GM12878 (cell line): ENCODE measurements at places on chromosomes 2 and 18. TPM values are rescaled to one million over a fixed set of nuclear protein-coding genes. Genes with fewer than 3 reads are reported as not detected.

DNA sequence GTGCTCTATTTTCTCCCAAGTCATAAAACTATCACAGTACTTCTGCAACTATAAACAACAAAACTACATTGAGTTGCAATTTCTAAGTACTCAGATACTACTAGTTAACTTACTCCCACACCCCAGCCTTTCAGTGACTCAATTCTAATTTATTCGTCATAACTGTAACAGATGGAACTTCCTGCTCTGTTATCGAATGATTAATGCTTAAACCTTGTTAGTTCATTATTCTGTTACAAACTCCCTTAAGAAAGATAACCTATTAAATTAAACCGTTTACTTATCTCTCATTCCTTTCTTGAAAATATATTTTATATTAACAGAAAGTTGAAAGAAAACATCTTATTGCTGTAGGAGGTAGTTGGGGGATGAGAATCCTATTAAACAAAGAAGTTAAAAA, 17.0 kb downstream of the TNFAIP6 start:
- DNase-seq: no peak

GRCh38 chr2:42835577-42836371, 43.4 kb upstream of the HAAO start:
- no peak for DNase-seq

GRCh38 chr18:3995476-3996102, 459.5 kb downstream of the DLGAP1 start:
- peak; percentile 38 for DNase-seq

DNA sequence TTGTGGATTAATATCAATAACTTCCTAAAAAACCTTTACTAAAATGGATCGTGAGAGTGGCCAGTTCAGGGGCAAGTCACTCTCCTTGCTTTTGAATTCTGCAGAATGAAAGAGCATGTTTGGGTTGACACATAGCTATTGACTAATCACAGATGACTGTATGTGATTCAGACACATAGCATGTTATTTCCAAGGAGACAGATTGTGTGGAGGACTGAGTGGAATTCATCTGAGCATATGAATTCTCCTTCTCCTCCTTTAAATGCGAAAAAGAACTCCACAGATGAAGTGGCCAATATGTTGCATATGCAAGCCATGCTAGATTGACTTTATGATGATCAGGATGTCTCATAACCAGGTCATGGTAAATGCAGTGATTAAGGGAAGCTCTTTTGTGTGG, 249.4 kb upstream of the FAM98A start:
- no peak for DNase-seq

DNA sequence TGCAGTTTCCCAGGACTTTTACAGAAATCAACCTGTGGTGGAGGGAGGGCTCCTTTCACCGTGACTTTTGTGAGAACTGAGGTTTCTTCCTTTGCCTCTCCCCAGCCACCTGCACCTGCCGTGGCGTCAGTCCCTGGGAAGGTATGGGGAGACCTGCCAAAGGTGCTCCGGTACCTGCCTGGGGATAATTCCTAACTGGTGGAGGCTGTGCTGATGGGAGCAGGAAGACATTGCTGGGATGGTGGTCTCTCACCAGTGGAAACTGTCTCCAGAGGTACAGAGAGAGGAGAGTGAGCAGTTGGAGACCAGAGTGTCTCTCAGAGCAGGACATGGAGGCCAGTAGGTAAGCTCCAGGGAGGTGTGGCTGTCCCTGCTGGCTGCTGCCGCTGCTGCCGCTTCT, 52.6 kb downstream of the CIB4 start:
- no peak for DNase-seq

GRCh38 chr18:27005589-27005988, 140.1 kb upstream of the AQP4 start:
- no peak for DNase-seq

Gene KLHL41
- 0.38 TPM in 1 of 2 replicates, not detected in the other for polyA plus RNA-seq

Gene PPP1R1C
- polyA plus RNA-seq: not detected in 2 replicates

Gene PCBP1
- polyA plus RNA-seq: 187 and 259 TPM in 2 replicates

Gene FKBP7
- 13.7 and 14.4 TPM in 2 replicates for polyA plus RNA-seq

Gene PARD3B
- not detected in 2 replicates for polyA plus RNA-seq

Gene CBLN2
- polyA plus RNA-seq: not detected in 2 replicates
